ENCODE measurements at places on chromosomes 12 and 14.

- DNase-seq, result no peak
Observed at GRCh38 chr12:46412857-46413256, 40.3 kb upstream of the SLC38A2 start.

GRCh38 chr14:34169561-34169960 is 218.7 kb upstream of the EGLN3 start:
- no peak for DNase-seq

DNA sequence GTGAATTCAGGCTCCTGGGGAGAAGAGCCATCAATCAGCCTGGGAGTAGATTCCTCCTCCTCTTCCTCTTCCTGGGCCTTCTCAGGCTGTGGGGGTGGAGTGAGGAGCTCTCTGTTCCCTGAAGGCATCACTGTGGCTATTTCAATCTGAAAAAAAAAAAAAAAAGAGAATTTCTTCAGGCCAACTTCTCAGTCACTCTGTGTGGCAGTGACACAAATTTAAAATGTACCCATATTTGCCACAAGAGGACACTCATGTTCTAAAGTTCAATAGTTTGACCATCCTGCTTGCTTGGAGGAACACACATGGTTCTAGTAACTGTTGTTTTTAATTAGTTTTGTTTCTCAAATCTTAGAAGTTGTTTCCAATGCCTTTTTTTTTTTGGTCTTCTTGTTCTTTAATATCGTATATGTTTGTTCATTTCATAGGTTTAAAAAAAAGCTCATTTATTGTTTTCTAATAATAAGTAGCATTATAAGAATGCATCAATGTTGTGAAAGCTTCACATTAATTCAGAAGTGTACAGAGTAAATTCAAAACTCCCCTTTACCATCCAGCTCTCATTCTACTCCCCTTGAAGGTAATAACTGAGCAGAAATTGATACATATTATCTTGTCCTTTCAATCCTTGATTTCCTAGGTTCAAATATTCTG is 23.3 kb upstream of the CCER1 start:
- no peak for DNase-seq

GRCh38 chr12:117100851-117101673 is 1.8 kb upstream of the TESC start:
- DNase-seq, result no peak

GRCh38 chr14:105335735-105336476 is 21.4 kb downstream of the PACS2 start:
- no peak for DNase-seq

- DNase-seq, result no peak
Observed at GRCh38 chr12:6923003-6923732, 4.6 kb upstream of the ATN1 start.

- DNase-seq, result no peak
Observed at GRCh38 chr12:120835304-120835612, 68.9 kb downstream of the SPPL3 start.

DNA sequence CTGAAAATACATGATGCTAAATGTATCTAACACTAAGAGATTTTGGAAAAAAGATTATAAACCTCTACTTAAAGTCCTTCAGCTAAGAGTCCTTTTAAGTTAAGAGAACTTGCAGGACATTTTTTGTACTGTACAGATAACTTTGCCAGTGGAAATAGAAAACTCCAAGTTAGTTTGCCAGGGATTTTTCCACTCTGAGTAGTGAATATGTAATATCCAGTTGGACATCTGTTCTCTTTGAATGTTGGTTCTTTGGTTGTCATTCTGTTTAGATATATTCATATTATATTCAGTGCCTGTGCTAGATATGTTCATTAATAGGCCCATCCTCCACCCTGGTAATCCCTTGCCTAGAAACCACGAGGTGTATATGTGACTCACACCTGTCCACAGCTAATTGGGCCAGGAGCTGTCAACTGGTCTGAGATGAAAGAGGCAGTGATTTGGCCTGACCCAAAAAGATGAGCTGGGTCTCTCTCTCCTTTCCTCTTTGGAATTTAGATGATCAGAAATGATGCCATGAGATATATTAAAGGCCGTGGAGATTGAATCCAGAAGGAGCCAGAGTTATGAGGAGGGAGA is 261.0 kb upstream of the LRIG3 start:
- no peak for DNase-seq

- peak; percentile 28 for DNase-seq
Observed at GRCh38 chr12:51269174-51270066, 795 bp downstream of the SMAGP start.

GRCh38 chr12:96220902-96221301 is 26.7 kb downstream of the ELK3 start:
- no peak for DNase-seq

GRCh38 chr12:63826006-63826585 is 18.4 kb upstream of the SRGAP1 start:
- DNase-seq, result no peak

- no peak for DNase-seq
Observed at GRCh38 chr14:61925732-61926435, 163.7 kb downstream of the SNAPC1 start.

GRCh38 chr12:53174881-53175491 is 5.5 kb upstream of the ZNF740 start:
- no peak for DNase-seq

GRCh38 chr14:52391881-52392615 is 77.9 kb downstream of the PTGER2 start:
- DNase-seq, result no peak

DNA sequence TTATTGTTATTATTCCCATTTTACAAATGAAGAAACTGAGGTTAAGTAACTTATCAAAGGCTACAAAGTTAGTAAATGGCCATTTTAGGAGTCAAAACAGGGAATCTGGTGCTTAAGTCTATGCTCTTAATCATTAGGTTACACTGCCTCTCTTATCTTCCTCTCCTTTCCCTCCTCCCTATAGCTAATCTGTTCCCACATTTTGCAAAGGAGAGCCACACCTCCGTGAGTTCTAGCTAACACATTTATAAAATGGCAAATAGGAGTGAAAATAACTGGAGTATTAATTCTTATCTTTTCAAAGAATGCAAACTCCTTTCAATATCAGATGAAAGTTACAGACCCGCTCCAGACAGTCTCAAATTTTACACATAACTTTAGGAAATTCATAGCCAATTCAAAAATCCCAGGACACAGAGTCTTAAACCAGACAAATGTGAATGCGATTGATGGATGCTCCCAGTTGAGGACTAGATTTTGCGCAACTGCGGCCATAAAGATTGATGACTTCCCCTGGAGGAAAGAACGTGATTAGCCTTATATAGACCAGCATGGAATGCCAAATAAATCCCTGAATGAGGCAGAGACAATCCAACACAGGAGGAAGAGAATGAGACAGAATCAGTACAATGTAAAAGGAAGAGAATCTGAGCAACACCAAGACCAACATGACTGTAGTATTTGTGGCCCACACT is 225.0 kb upstream of the ARID2 start:
- DNase-seq, result no peak

DNA sequence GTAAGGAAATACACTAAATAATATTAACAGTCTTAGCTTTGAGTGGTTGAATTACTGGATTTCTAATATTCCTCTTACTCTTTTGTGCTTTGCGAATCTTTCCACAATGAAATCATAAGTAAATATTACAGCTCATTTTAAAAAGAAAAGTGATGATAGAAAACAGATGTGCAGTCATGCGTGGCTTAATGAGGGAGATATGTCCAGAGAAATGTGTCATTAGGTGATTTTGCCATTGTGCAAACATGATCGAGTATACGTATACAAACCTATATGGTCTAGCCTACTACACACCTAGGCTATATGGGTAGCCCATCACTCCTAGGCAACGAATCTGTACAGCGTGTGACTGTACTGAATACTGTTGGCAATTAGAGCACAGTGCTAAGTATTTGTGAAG is 59.3 kb downstream of the SLC15A5 start:
- no peak for DNase-seq

GRCh38 chr12:38543151-38543550 is 226.6 kb downstream of the ALG10B start:
- no peak for DNase-seq

GRCh38 chr12:113907446-113908180 is 58.5 kb downstream of the RBM19 start:
- no peak for DNase-seq

- no peak for DNase-seq
Observed at GRCh38 chr14:77601846-77602619, 14.4 kb downstream of the SPTLC2 start.

- no peak for DNase-seq
Observed at GRCh38 chr14:61280092-61280525, 1.0 kb downstream of the TMEM30B start.
